ENCODE measurements at places on chromosomes 12 and 14. TPM values are rescaled to one million over a fixed set of nuclear protein-coding genes. Genes with fewer than 3 reads are reported as not detected.

DNA sequence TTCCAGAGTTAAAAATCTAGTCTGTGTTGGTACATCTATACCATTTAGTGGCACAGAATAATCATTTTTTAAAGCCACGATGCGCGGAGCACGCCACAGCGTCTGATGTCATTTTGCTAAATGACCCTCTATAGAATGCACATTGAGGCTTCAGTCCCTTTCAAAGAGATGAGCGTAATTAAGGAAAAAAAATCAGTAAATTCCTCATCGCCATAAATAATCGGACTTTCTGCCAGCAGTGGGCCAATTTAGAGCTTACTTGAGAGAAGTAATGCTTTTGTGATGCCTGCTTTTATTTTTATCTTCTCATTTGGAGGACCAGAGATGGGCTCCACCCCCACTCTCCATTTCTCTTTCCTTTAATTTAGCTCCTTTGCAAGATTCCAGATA is 4.0 kb downstream of the ASCL1 start:
- DNase-seq: no peak

GRCh38 chr12:124956571-124956970 is 32.4 kb downstream of the DHX37 start:
- no peak for DNase-seq

DNA sequence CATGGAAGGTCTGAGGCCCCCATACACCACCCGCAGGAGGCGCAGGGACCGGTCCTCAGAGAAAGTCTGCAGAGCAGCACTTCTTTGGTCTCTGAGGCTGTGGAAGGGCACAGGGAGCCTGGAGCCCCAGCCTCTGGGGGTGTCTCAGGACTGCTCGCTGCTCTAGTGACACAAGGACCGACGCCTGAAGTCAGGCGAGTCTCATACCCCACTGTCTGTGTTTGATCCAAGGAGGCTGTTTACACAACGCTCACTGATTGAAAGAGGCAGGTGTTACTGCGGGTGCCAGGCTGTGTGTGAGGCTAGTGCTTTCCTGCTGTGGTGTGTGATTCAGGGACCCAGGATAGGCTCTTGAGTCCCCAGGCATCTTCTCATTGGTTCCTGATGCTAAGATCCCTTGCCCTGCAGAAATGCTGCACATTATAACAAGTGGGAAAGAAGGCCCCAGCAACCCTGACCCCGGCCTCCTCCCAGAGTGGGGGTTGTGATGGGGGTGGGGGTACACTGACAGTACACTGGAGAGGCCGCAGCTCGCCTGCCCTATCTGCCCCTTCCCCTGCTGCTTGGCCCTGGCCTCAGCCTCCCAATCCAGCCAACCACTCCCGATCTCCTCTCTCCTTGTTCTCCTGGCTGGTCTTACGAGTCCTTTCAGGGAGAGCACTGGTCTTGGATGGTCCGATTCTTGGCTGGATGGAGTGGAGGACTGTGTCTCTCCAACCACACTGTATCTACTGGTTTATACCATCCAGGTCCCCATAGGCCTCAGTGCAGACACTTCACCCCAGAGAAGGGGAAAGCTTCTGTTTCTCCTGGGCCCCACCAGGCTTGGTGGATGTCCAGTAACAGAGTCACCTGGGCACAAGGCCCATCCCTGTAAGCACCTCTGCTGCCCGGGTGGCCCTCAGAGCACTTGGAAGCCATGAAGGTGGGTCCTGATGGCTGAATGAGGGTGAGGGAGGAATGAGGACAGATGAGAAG is 6.6 kb downstream of the CACNA2D4 start:
- no peak for DNase-seq

GRCh38 chr14:106790189-106791036 is 1264.0 kb downstream of the TMEM121 start:
- no peak for DNase-seq

DNA sequence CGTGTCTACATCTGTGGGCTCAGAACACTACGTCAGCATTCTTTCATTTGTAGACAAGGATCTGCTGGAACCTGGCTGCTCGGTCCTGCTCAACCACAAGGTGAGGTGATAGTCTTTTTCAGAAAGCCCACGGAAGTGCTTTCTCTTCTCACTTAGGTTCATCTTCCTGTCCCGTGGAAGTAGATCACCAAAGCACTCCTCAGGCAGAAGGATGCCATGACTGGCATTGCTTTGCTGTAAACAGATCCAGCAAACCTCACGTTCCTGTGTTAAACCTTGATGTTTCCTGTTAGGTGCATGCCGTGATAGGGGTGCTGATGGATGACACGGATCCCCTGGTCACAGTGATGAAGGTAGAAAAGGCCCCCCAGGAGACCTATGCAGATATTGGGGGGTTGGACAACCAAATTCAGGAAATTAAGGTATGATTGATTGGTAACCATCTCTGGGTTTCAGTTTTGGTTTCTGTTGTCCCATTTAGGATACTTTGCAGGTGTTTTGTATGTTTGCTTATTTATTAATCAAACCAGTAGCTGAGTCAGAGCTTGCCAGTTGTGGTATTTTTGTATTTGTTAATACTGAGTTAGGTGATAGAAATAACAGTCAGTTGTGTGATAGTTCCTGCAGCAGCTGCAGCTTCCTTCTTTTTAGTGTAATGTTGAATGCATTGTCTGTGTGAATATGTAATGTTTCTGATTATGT is 7.5 kb downstream of the PSMC1 start:
- no peak for DNase-seq

- DNase-seq: no peak
Observed at GRCh38 chr14:90518069-90518940, 121.5 kb downstream of the CALM1 start.

- DNase-seq: peak; percentile 74
Observed at GRCh38 chr12:2959192-2959504, at the start of gene TEAD4. TEAD4 (plus strand) TSS chr12:2959397.

- no peak for DNase-seq
Observed at GRCh38 chr12:113860059-113860820, 105.9 kb downstream of the RBM19 start.

GRCh38 chr12:128178565-128178964 is 88.4 kb upstream of the TMEM132C start:
- DNase-seq: no peak

GRCh38 chr12:21774358-21775132 is at the start of gene KCNJ8:
KCNJ8 (minus strand) TSS chr12:21774706; CDS start chr12:21773616, 1,090 bp downstream.
- DNase-seq: peak; percentile 68

DNA sequence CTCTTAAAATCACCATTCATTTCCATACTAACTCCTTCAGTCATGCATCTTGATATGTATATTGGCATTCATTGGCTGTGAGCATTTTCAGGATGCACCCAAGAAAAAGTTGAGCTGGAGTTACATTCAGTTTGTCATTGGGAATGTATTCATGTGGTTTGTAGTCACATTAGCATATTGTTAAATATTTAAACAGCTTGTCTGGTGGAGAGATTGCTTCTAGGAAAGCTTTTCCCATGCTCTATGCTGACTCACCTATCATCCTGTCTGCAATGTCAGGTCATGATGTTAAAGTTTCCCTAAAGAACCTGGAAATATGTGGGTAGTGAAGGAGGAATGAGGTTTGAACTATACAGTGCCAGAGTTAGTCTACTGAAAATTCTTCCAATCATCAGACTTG is 583.6 kb downstream of the GALC start:
- no peak for DNase-seq

- DNase-seq: peak; percentile 72
Observed at GRCh38 chr12:28563936-28564335, 373.7 kb downstream of the CCDC91 start.

DNA sequence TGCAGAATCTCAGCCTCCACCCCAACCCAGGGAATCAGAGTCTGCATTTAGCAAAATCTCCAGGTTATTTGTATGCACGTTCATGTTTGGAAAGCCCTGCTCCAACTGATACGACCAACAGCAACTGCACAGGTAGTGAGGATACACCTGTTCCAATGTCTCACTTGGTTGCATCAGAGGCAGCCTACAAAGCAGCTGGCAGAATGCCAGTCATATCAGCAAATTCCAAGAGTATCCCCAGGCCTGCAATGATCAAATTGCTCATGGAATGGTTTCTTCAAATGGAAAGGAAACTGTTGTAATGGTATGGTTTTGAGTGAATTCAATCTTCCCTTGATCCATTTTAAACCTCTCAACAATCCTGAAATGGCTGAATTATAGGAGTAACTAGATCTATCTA is 75.4 kb downstream of the GRIP1 start:
- no peak for DNase-seq

DNA sequence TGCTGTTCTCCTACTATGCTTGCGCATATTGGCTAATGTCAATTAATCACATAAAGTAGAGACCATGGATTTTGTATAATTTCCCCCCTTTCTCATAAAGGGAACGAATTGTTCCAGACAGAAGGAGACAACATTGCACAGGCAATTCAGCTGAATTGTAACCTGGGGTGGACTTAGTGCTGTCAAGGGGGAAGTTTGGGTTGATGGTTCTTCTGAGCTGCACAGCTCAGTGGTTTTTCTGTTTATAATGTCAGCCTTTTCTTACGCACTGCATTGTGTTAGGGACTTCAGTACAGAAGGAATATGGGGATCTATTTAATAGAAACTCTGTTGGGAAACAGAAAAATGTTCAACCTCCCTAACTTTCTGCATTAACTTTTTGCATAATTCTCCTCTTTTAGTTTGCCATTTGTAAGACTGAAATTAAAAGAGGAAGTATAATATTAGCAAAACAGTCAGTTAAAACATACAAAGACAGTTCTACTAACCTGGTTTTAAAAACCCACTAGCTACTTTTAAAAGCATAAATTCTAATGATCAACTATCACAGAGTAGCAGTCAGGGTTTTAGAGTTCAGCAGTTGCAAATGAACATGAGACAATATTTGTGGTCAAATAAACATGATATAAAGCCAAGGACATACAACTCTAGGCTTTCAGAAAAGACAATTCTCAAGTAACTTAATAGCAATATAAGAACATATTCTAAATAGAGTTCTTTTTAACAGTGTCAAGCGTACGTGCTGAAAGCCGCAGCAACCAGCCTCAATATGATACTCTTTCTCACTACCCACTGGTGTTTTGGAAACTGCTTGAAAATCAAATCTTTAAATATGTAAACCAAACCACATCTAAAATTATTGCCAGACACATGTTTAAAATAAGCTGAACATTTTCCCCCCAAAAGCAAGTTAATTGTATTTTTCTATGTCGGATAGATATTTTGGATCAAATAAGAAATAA is 393.0 kb downstream of the FSCB start:
- DNase-seq: no peak

- peak; percentile 84 for DNase-seq
Observed at GRCh38 chr12:52056801-52057637, 5.8 kb downstream of the NR4A1 start.

- DNase-seq: no peak
Observed at GRCh38 chr12:28460420-28461130, 270.3 kb downstream of the CCDC91 start.

GRCh38 chr12:132239796-132240668 is 89.4 kb downstream of the GALNT9 start:
- DNase-seq: no peak

ATP6V1D gene
- total RNA-seq: 281 TPM

CKB gene
- 29.3 TPM for total RNA-seq

HECTD4 gene
- total RNA-seq: 14.1 TPM

SMIM41 gene
- 0.98 TPM for total RNA-seq

IFNG-AS1 gene
- 0.09 TPM for total RNA-seq

E2F7 gene
- total RNA-seq: 2.3 TPM

KRT80 gene
- 0.25 TPM for total RNA-seq

MYL2 gene
- total RNA-seq: not detected

CRIP1 gene
- 28.4 TPM for total RNA-seq

GPX2 gene
- not detected for total RNA-seq
